ENCODE measurements at places on chromosomes 7 and 10.
A peak's percentile ranks its signal among the peaks of the same experiment; 100 is the strongest.

- no peak for DNase-seq
Measured at GRCh38 chr10:22697800-22698199, 16.6 kb downstream of the PIP4K2A start.

DNA sequence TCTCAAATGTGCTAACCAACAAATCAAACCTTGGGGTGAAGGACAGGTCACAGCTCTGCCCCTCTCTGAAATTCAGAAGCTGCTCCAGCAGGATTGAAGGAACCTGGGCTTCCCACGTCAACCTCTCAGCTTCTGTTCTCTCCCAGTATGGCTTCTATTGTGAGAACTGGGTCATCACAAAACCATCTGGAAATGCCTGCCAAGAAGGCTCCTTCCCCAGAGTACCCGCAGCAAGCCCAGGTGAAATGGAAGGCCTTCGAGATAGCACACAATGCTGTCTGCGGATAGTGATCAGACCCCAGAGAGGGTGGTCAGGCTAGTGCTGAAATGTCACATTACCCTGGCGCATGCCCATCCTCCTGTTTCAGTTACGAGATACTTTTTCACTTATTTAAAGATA lies 16.4 kb upstream of the PROSER2 start:
- DNase-seq: no peak

DNA sequence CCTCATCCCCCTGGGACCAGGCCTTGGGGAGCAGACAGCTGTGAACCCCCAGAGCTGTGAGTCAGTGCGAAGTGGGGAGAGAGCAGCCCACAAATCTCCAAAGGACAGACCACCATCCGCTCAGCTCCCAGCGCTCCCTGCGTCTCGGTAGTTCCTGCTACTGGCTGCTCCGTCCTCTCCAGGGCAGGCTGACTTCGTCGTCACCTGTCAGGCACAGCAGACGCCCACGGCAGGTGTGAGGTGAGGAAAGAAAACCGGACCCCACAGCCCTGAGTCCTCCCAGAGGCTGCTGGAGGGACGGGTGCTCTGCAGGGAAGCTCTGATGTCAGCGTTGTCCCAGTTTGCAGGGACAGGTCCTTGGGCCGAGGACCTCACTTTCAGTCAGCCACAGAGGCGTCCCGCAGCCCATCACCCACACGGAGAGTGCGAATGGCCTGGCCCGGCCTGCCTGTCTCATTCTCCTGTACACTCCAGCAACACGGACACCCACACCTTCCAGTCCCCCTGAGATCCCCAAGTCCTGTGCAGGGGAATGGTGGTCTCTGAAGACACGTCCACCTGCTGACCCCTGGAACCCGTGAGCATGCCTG lies 95.2 kb downstream of the DNAJB6 start:
- DNase-seq: no peak

DNA sequence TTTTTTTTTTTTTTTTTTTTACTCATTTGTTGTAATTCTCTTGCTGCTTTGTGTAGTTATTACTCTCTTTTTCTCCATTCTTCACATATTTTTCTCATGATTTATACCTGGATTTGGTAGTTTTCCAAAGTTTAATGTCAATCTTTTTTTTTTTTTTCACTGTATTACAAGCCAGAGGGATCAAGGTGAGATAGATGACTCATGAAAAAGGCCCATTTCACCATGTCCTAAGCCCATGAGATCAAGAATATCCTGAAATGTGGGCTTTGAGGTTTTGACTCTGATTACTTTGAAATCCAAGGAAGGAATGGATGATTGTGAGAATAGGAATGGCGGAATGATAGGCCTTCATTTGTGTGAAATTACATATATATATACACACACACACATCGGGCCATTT lies 31.1 kb downstream of the TAX1BP1 start:
- DNase-seq: no peak

- no peak for DNase-seq
Measured at GRCh38 chr10:96600337-96600736, 13.5 kb upstream of the TM9SF3 start.

- peak; percentile 50 for DNase-seq
Measured at GRCh38 chr7:66050990-66051448, 24.6 kb upstream of the ASL start.

DNA sequence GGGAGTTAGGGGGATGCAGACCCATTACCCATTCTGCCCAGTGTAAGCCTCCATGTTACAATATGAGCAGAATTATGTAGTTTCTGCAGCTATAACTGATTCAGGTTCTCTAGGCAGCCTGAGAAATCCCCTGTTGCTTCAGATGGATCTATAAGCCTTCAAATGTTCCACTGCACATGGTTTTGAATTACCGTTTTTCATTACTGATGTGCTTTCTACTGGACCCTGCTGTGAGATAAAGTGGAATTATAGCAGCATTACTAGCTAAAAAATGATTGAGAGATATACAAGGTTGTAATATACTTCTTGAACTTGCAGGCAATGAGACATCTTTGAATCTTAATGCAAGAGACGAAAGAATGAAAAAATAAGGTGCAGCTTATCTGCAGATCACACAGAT lies 38.4 kb upstream of the ANAPC16 start:
- no peak for DNase-seq

DNA sequence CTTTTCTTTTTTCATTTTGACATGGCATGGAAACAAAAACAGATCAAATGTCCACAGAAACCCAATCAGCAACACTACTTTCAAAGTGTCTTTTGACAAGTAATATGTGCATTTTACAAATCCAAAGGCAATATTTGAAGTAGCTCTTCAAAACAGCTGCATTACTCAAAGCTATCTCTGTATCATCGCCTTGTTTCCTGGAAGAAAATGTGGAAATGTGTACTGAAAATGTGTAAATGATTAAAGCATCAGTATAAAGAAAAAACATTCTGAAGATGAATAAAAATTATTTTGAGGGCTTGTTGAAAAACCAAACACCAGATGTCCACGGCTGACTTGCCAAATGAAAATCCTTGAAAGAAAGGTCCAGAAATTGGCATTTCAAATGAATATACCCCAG lies 16.5 kb upstream of the ITGB8 start:
- DNase-seq: no peak

GRCh38 chr10:488081-488932 lies 201.2 kb downstream of the DIP2C start:
- no peak for DNase-seq

GRCh38 chr7:46835556-46835955 lies 746.4 kb downstream of the TNS3 start:
- DNase-seq: no peak

GRCh38 chr10:28219251-28219650 lies 83.6 kb downstream of the MPP7 start:
- no peak for DNase-seq

- no peak for DNase-seq
Measured at GRCh38 chr7:154353355-154353767, 301.2 kb downstream of the DPP6 start.

DNA sequence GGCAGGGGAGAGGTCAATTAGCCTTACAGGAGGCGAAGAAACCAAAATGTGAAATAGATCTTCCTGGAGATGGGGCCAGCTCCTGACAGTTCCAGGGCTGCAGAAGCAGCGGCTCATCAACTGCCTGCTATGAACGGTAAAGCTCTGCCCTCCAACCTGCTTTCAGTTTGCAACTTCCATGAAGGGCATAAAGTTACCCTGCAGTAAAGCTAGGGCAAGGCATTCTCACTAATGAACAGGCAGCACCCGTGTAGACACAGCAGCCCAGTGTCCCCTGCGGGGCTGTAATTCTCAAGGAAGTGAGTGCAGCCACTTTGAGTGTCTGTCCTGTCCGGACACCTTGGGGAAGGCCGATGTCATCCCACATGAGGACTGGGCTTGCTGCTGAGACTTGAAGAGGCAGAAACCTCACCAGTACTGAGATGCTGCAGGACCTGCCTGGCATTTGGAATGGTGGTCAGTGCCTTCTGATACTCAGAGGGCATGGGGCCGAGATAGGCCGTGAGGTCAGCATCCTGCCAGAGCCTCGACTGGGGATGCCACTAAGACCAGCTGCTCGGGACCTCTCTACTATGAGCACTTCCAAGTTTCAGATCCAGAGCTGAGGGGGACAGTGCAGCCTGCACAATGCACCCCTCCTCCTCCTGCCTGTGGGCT lies 26.1 kb upstream of the C10orf53 start:
- no peak for DNase-seq

- no peak for DNase-seq
Measured at GRCh38 chr7:132091706-132092105, 484.6 kb downstream of the PLXNA4 start.

- DNase-seq: no peak
Measured at GRCh38 chr10:103699611-103700435, 155.6 kb downstream of the SH3PXD2A start.

- no peak for DNase-seq
Measured at GRCh38 chr7:14395860-14396259, 406.4 kb upstream of the ETV1 start.

- peak; percentile 22 for DNase-seq
Measured at GRCh38 chr10:24617771-24618396, 105.8 kb downstream of the ARHGAP21 start.

DNA sequence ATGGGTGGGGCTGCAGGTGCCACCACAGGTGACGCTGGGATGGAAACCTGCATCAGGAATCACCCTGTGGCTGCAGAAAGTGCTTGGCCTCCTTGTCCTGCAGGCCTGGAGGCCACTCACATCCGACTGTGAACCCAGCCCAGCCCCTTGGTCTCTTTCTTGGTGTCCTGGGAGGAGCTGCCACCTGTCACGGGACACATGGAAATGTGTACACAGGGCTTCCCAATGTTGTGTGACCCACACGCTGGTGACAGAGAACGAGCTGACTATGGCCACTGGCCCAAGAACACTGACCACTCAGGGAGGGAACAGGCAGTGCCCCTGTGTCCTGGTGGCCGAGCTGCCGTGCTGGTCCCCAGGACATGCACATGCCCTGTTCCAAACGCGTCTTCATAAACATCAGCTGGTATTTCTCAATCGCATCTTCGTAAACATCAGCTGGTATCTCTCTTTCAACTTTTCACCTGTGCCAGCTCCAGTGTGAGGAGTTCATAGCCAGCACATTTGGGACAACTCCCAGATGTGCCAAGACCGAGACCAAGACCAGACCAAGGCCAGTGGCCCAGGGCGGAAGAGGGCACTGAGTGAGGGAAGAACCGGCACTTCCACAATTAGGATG lies 57.9 kb upstream of the INPP5A start:
- no peak for DNase-seq

GRCh38 chr7:134820295-134820694 lies 40.9 kb downstream of the CALD1 start:
- DNase-seq: no peak

- peak; percentile 87 for DNase-seq
Measured at GRCh38 chr7:69412331-69413146, 185.7 kb upstream of the AUTS2 start.

GRCh38 chr7:100731937-100732636 lies 1.3 kb upstream of the ZAN start:
- no peak for DNase-seq

- DNase-seq: no peak
Measured at GRCh38 chr7:46626691-46627310, 705.7 kb upstream of the IGFBP3 start.

DNA sequence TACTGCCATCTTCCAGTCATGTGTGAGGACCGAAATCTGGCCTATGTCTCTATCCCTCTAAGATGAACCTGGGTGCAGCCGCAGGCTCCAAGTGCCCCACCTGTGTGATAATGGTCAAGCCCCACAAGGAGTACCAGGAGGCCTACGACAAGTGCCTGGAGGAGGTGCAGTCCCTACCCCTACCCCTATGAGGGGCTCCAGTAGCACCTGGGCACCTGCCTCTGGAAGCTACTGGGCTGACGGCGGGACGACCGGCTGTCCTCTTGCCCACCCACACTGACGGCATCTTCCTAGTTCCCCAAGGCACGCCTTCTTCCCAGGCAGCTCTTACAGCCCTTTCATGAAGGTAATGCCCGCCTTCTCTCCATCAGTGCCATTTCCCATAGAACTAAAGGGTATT lies 47.4 kb downstream of the HOXA1 start:
- no peak for DNase-seq

DNA sequence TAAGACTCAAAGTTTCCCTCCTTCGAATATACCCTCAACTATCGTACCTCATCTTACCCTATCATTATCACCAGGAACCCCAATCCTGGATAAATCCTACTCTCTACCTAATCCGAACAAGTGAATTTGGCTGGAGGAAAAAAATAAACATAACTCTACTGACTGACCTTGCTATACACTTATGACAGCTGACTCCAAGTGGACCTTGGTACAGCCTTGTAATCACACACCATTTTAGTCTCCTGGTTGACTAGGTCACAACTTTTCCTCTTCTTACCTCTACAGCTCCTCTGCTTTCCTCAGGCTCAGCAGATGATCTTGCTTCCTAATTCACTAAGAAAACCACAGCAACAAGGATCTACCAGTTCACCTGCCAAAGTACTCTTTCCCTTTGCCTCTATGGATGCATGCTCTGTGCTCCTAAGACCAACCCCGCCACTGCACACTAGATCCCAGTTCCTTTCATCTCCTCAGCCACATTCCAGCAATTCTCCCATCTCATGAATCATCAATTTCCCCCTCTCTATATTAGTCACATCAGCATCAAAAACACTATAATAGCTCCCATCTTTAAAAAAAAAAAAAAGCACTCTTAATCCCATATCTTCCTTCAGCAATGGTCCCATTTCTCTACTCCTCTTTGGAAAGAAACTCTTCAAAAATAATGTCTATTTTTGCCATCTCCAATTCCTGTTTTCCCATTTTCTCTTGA lies 35.5 kb downstream of the COA1 start:
- peak; percentile 39 for DNase-seq

GRCh38 chr10:90319188-90319914 lies 538.5 kb downstream of the HTR7 start:
- DNase-seq: peak; percentile 82

DNA sequence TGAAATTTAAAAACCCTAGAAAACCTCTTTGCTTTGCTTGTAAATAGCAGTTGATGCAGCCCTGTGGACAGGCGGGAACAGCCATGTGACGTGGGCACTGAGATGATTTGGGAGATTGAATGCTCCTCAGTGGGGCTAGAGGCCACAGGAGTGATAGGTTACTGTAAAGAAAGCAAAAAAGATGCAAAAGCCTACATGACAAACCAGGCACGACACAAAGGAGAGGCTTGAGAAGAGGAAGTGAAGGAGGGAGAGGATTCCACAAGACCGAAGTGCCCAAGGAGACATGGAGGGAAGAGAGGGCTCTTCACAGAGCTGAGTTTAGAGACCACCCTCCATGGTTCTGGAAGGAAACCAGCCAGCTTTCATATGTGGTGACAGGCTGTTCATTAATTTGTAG lies 25.7 kb downstream of the IKZF1 start:
- no peak for DNase-seq

GRCh38 chr7:42492920-42493319 lies 255.9 kb upstream of the GLI3 start:
- DNase-seq: no peak

DNA sequence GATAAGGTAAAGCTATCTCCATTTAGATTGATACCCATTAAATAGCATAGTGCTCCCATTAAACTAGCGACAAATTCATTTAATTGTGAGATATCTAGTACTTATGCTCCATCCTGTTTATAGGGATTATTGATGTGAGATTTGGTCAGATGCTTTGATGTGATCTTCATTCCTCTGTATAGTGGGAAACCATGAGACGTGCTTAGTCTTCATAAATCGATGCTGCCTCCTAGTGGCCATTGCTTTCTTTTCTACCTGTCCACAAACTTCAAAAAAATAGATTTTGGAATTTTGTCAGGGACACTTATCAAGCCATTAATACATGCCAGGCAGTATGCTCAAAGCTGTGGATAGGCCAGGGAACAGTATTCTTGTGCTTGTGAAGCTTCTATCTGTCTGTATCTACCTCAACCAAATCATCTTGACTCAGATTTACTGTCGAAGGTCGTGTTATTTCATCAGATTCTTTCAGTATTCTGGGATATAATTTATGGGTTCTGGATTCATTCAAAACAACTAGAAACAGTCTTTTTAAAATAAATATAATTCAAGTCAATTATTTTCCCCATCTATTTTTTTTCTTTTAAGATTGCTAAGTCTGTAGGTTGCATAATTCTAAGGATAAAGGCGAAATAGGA lies 12.0 kb downstream of the LSM8 start:
- peak; percentile 41 for DNase-seq

Measured in Caki2 (cell line).